T-helper 1 cell treated with Interleukin-12 subunit alpha and Interleukin-12 subunit beta and Interleukin-4 antibody, amounts not matched to agents 30 ng/mL and 1 ng/mL, for 36 hours (primary cell): ENCODE measurements at places on chromosomes 11 and 22. TPM values are rescaled to one million over a fixed set of nuclear protein-coding genes. Genes with fewer than 3 reads are reported as not detected.

SMC1B gene
- 0.44 TPM in 2 replicates for total RNA-seq

ANO1 gene
- total RNA-seq = not detected in 2 replicates

DCDC1 gene
- total RNA-seq = not detected in 2 replicates

BAIAP2L2 gene
- total RNA-seq = 0.61 and 0.78 TPM in 2 replicates

P2RY6 gene
- not detected in 2 replicates for total RNA-seq

FGF4 gene
- total RNA-seq = not detected in 2 replicates

MUC6 gene
- not detected in 2 replicates for total RNA-seq

KIAA0930 gene
- 20.0 and 20.8 TPM in 2 replicates for total RNA-seq

CHRM1 gene
- total RNA-seq = not detected in 2 replicates

KBTBD4 gene
- total RNA-seq = 21.2 and 21.3 TPM in 2 replicates

LRRC55 gene
- total RNA-seq = not detected in 2 replicates

SLCO2B1 gene
- 0.27 and 0.47 TPM in 2 replicates for total RNA-seq

TPBGL gene
- 0.17 and 0.20 TPM in 2 replicates for total RNA-seq

OR56A1 gene
- not detected in 2 replicates for total RNA-seq

PLEKHB1 gene
- total RNA-seq = 3.8 and 4.7 TPM in 2 replicates

CNTF gene
- total RNA-seq = 2.6 and 3.1 TPM in 2 replicates

SAA1 gene
- total RNA-seq = not detected in 2 replicates

APOBEC3F gene
- total RNA-seq = 39.6 and 45.3 TPM in 2 replicates

NPTXR gene
- total RNA-seq = 1.3 and 1.6 TPM in 2 replicates

OR8D1 gene
- total RNA-seq = not detected in 2 replicates

NCAM1 gene
- total RNA-seq = 1.2 and 1.8 TPM in 2 replicates

ANKRD42 gene
- total RNA-seq = 1.3 and 1.8 TPM in 2 replicates

MMP8 gene
- not detected in 2 replicates for total RNA-seq
